Brain (organoid and tissue), 16 donors: ENCODE measurements at places on chromosomes 11 and 22.

DNA sequence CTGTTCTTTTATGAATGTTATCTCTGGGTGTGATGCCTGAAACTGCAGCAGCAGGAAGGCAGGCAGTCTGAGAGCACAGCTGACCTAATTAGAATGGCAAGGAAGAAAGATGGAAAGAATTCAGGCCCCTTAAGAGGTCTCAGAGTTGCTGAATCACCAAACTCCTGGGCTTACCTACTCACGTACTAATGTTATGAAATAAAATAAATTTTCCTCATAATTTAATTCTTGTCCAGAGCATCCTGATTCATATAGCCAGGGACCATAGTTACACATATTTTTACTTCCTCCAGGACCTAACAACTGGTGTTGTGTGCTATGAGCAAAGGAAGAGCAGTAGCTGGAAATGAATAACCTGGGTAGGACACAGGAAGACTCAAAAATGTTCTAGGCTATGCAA is 41.9 kb downstream of the SNX19 start:
- DNase-seq = no peak

GRCh38 chr11:62004473-62004872 is 37.0 kb upstream of the FTH1 start:
- no peak for DNase-seq

DNA sequence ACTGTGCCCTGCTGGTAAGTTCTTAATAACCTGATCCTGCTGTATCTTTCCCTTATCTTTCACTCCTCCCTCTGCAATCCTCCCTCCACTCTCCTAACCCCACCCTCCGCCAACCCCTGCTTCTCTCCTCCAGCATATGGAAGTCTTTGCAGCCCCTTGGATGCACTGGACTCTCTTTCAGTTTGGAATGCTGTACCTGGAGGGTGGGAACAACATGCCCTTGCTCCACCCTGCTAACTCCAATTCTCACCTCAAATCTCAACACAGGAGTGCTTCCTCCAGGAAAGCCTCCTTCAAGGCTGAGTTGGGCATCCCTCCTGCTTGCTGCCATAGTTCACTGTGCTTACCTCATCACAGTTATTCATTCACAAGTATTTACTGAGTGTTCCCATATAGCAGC is 52.8 kb upstream of the LDLRAD3 start:
- DNase-seq = no peak

GRCh38 chr11:24253237-24253760 is 243.6 kb upstream of the LUZP2 start:
- no peak for DNase-seq

- no peak for DNase-seq
Observed at GRCh38 chr22:47000256-47000655, 237.8 kb downstream of the TBC1D22A start.

- no peak for DNase-seq
Observed at GRCh38 chr22:45698094-45698493, 26.5 kb downstream of the ATXN10 start.

GRCh38 chr11:109043315-109043714 is 378.4 kb downstream of the DDX10 start:
- DNase-seq = no peak

DNA sequence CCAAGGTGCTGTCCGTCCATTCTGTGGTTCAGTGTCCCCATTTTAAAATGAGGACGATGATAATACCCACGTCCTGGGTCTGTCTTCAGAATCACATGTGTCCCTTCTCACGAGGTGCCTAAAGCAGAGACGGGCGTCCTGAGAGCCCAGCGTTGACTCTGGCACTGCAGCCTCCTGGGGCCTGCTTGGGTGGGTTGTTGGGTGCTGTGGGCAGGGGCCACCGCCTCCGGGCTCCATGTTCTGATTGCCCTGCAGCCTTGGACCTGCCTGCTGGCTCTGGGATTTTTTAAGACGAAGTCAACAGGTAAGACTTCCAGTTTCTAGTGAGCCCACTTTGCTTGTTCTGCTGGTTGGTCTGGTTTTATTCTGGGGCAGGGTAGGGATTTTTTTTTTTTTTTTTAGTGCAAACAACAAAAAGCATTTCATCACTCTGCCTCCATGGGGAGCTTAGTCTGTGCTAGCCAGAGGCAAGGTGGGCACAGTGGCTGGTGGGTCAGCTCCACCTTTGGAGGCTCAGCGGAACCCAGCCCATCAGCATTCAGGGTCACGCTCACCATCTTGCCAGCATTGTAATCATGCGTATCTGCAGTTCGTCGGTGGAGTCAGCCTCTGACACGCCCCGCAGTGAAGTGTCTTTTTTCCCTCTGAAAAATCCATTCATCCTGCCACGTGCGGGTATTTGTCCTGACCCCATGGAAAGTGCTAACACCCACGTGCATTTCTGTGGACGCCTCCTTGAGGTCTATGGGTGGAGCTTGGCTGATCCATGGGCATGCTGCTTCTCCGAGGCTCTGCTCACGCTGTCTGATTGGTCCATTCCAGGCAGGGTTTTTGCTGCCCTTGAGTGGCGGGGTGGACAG is 28.3 kb downstream of the NADSYN1 start:
- DNase-seq = no peak

- no peak for DNase-seq
Observed at GRCh38 chr11:30573951-30574350, 12.2 kb downstream of the MPPED2 start.

- peak; percentile 45 for DNase-seq
Observed at GRCh38 chr22:47627556-47628253, 865.3 kb downstream of the TBC1D22A start.
